ENCODE measurements at places on chromosomes 1 and 21.

- DNase-seq = no peak
Observed at GRCh38 chr1:62438163-62438562, 1.3 kb downstream of the USP1 start.

DNA sequence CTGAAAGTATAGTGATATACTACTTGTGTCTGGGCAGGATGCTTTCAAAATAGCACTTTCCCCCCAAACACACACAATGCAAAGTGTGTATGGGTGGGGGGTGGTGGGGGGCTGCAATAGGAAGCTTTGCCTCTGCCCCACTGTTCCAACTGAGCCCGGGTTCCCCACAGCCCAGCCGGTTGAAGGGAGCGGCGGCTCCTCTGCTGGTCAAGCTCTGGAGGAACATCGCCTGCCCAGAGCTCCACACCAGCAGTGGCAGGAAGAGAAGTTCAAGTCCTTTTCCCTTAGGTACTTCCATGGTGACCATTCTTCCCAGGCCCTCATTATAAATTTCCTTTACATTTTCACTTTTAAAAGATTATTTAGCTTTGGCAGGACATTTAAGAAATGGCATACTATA lies 74.9 kb downstream of the CAPZB start:
- no peak for DNase-seq

GRCh38 chr1:28819020-28819419 lies 7.0 kb downstream of the OPRD1 start:
- DNase-seq = no peak

DNA sequence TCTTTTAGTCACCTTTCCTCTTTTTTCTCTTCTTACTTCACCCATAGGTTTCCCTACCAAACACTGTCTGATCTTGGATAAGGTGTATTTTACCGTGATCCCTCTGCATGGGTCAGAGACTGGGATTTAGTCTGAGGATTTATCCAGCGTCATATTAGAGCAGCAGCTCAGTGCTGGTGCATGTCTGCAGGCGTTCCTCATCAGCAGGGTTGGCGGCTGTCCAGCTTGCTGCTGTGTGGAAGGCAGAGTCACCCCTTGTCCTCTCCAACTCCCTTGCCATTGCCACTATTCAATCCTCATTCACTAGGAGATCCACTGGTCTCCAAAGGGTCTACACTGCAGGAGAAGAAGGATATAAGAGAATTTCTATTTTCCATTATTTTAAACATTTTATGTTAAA lies 7.3 kb upstream of the FAM78B start:
- DNase-seq = no peak

DNA sequence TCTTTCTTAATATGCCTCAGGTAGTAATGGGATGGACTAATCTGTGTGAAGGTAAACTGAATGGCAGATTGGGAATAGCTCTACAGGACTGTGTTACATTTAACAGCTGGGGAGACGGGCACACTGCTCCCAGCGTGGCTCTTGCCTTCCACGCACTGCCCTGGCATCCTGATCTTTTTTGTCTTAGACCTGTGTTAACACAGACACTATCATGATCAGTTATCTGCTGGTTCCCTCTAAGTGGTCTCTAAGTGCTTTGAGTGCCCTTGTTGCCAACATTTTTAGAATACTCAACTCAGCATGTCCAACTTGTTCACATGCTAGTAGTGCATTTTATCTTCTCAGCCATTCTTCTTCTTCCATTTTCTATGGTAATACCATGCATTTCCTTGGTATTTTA lies 208.1 kb downstream of the RYR2 start:
- no peak for DNase-seq

- no peak for DNase-seq
Observed at GRCh38 chr1:185969028-185969427, 234.8 kb downstream of the HMCN1 start.

- no peak for DNase-seq
Observed at GRCh38 chr21:39531064-39531463, 79.3 kb downstream of the SH3BGR start.

- DNase-seq = no peak
Observed at GRCh38 chr1:70754701-70755100, 292.9 kb downstream of the PTGER3 start.

DNA sequence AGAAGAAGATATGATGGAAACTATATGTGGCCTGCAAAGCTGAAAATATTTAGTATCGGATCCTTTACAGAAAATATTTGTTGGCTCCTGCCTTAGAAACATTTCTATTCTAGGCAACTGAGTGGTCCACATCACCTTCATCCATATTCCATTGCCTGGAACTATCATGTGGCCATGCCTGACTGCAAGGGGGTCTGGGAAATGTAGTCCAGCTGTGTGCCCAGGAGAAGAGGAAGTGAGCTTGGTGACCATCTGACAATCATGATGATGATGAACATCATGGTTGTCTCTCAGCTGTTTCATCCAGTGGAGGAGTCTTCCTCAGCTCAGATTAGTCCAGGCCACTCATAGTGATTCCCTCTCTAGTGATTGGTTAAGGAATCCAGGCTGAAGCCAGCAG lies 61.8 kb upstream of the IFNLR1 start:
- no peak for DNase-seq

DNA sequence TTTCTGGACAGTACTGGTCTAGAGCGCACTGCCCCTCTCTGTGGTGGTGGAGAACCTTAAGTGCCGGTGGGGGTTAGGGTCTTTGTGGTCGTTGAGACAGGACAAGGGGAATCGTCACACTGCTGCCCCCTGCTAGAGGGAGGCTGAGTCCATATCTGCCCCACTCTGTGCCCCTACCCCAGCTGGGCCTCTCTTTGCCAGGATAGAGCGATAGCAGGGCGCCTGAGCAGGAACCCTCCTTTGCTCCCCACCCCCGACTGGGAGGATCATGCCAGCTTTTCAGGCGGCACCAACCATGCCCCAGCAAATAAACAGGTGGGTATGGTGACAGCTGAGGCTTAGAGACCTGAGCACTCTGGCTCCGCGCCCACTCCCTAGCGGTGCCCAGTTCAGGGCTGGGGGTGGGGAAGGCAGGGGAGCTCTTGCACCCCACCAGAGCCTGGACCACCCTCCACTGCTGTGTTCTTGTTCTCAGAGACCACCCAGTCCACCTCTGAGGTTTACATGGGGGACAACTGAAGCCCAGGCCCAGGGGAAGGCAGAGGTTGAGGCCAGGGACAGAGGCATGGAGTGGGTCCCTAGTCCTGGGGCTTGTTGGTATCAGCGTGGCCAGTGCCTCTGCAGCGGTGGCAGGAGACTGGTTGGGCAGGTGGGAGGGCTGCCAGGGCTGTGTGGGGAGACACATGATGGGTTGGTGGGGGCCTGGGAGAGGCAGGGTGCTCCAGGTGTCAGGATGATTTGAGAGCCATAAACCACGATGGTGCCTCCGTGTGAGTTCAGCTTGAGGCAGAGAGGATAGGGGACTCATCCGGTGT lies 1.6 kb downstream of the PADI2 start:
- no peak for DNase-seq

- DNase-seq = no peak
Observed at GRCh38 chr1:198107091-198107501, 49.7 kb upstream of the NEK7 start.

DNA sequence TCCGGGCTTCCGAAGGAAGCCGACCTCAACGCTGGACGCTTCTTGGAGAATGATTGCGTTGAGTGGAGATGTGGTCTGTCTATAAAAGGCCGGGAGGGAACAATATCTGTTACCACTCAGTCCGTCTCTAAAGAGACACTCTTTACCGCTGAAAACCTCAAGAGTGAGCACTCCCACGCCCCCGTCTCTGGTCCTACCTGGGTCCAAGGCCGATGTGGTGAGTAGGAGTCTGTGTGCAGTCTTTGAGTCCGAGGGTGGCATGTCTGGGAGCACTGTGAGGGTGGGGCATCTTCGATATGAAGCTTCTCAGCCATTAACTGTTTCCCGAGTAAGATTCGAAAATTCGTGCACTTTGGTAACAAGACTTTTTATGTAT lies 576 bp downstream of the ZFP69 start:
- DNase-seq = no peak

- no peak for DNase-seq
Observed at GRCh38 chr1:1360506-1361169, 2.3 kb upstream of the MXRA8 start.

GRCh38 chr1:234748066-234748465 lies 138.1 kb upstream of the IRF2BP2 start:
- DNase-seq = no peak

GRCh38 chr1:150493175-150493574 lies 6.0 kb downstream of the TARS2 start:
- DNase-seq = no peak

DNA sequence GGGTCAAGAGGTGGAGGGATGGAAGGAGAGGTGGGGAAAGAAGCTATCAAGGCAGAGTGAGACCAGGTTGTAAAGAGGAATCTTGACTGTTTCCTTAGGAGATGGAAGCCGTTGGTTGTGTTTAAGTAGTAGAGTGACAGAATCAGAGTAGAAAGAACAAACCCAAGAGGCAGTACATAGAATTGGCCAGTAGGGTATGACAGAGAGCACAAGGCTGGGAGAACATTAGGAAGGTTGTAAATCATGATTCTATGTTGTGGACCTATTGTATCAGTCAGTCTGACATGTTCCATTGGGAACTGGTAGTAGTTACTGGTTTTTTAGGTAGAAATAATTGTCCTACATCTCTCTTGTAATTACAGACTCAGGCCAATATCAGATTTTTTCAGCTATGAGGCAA lies 486.9 kb upstream of the USP24 start:
- peak; percentile 20 for DNase-seq

DNA sequence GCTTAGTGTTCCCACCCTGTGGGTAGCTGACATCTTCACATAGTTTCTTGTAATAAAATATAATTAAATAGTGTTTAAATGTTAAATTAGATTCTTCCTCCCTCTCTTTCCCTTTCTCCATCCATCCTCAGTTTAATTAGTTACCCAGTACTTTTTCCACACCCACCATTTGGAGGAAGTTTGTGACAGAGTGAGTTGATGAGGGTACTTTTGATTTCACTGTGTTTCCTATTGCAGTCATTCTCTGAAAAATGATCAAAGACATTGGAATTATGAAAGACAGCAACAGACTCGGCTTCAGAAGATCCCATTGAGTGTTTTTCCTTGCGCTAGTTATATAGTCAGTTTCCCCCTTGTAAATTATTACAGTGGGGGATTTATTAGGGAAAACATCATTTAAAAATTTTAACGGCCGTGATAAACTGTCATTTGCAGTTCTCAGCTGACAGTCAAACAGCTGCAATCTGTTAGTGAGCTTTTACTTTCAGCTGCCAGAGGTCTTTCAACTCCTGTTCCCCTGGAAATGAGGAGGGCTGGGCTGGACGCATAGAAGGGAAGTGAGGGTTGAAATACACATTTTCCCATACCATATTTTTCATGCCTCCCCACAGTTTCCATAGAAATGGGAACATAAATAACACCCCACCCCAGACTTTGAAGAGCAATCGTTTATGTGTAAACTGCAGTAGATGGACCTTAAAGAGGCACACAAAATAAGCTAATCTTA lies 61.3 kb upstream of the CACYBP start:
- DNase-seq = no peak

- DNase-seq = peak; percentile 33
Observed at GRCh38 chr1:160291248-160292220, 6.6 kb upstream of the PEX19 start.

GRCh38 chr1:145985502-145986439 lies 10.6 kb downstream of the TXNIP start:
- no peak for DNase-seq

DNA sequence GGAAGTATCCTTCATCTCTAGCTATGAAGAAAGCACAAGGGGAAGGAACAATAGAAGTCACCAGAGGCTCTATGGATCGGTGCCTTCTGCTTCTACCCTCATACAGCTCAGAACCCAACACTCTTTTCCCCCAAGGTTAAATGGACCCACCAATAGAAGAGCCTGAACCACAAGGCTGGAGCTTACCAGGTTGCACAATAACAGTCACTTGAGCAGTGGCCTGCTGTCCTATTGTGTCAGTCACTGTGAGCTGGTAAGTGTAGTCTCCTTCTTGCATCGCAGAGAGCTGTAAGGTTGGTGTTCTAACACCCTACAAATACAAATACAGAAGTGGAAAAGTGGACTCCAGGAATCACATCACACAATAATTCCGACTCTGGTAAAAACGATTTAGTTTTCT lies 103.0 kb downstream of the KIAA0319L start:
- no peak for DNase-seq

DNA sequence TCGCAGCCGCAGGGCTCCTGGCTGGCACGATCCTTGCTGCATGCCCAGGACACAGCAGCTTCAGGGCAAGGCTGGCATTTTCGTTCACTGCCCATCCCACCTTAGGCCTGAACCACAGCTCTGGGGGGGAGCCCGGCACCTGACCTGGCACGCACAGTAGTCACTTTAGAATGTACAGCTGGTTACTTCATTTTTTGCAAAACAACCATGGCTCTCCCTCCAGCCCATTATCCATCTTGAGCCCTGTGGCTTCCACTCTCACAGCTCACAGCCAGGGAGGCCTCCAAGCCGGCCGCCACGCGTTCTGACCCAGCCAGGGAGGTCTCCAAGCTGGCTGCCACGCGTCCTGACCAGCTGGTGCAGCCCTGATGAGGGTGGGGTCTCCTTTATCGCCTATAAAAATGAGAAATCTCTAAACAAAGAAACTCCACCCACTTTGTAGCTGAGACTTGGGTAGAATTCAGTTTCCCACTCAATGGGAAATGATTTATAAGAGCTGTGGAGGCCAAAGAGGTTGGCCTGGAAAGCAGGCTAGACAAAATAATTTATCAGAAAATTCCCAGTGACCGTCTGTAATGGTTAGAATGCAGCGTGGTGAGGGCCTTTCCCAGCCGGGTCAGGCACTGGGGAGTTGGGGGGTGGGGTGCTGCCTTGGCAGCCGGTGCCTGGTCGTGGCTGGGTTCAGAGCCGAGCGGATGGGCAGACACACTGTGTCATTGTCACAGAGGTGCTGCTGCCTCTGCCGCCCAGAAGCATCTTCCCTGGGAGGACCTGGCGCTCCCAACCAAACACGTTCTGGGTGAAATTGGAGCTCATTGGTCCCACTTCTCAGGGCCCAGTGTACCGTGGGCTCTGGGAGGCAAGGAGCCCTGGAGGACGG lies 54.6 kb upstream of the ACTRT2 start:
- no peak for DNase-seq

- no peak for DNase-seq
Observed at GRCh38 chr1:29123053-29123886, 433 bp downstream of the TMEM200B start.

Data from thymus (tissue), 14 donors.